Activated CD8-positive, alpha-beta memory T cell treated with anti-CD3 and anti-CD28 coated beads for 36 hours (primary cell): ENCODE measurements at places on chromosomes 5 and 9. TPM values are rescaled to one million over a fixed set of nuclear protein-coding genes. Genes with fewer than 3 reads are reported as not detected.

Gene SPTLC1
- 61.3 TPM for total RNA-seq

Gene AP3S1
- 75.6 TPM for total RNA-seq

Gene PCDHA4
- total RNA-seq = not detected

Gene PLCXD3
- total RNA-seq = not detected

Gene JAKMIP2
- 1.9 TPM for total RNA-seq

Gene P4HA2
- total RNA-seq = 15.5 TPM

Gene CDX1
- total RNA-seq = not detected

Gene CLIC3
- total RNA-seq = not detected

Gene CD14
- 0.44 TPM for total RNA-seq

Gene MYOT
- not detected for total RNA-seq

Gene DBH
- total RNA-seq = not detected

Gene NMUR2
- not detected for total RNA-seq

Gene SYNPO
- not detected for total RNA-seq

Gene SV2C
- total RNA-seq = not detected

Gene TAF11L12
- total RNA-seq = not detected

Gene CYSRT1
- not detected for total RNA-seq

Gene GLDC
- 4.1 TPM for total RNA-seq

Gene NRG2
- total RNA-seq = 0.17 TPM

Gene CWC27
- 37.5 TPM for total RNA-seq

Gene WNK2
- 0.55 TPM for total RNA-seq

Gene OSMR
- not detected for total RNA-seq

Gene MAMDC4
- total RNA-seq = 15.3 TPM

Gene CYLC2
- not detected for total RNA-seq

Gene SCGB3A2
- not detected for total RNA-seq

Gene OTP
- not detected for total RNA-seq

Gene ADAMTS2
- total RNA-seq = not detected

Gene FBP2
- total RNA-seq = not detected

Gene NUP214
- total RNA-seq = 68.4 TPM

Gene BAAT
- not detected for total RNA-seq

Gene ATP6V1G1
- 41.8 TPM for total RNA-seq

Gene GARIN3
- total RNA-seq = 0.38 TPM

Gene INSL6
- not detected for total RNA-seq

Gene WDR38
- total RNA-seq = not detected

Gene RLN2
- 2.4 TPM for total RNA-seq
